ENCODE measurements at places on chromosomes 7 and 10.

- DNase-seq: no peak
Observed at GRCh38 chr7:15813448-15813847, 127.0 kb upstream of the MEOX2 start.

GRCh38 chr10:13201132-13201531 is 33.0 kb downstream of the UCMA start:
- DNase-seq: no peak

DNA sequence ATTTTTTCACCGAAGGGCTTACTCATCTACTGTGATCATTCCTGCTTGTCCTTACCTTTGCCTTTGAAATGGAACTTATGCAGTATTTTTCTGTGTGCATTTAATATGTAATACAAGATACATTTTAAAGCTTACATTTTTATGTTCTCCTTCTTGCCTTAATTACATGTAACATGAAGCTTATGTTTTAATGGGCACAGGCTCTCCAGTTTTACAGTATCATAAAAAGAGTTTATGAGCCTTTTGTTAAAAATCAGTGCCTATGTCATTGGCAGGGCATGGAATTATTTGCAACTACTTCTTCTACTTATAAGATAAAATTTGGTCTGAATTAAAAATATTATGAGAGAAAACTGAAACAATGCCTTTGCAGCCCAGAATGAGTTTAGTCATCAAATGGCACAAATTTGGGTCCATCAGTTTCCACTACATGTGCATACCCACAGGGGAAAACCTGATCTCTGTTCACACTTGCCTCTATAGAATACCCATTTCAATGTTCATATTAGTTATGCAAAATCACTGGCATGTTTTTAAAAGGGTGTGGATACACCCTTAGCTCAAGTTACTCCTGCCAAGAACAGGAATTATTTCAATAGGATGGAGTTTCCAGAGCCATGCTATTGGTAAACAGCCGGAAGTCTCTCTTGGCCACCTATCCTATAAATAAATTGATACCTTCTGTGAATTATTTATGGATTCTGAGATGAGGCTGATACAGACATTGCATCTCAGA is 27.9 kb upstream of the WNT16 start:
- DNase-seq: no peak

GRCh38 chr7:16791905-16792698 is 12.7 kb downstream of the AGR2 start:
- DNase-seq: no peak

DNA sequence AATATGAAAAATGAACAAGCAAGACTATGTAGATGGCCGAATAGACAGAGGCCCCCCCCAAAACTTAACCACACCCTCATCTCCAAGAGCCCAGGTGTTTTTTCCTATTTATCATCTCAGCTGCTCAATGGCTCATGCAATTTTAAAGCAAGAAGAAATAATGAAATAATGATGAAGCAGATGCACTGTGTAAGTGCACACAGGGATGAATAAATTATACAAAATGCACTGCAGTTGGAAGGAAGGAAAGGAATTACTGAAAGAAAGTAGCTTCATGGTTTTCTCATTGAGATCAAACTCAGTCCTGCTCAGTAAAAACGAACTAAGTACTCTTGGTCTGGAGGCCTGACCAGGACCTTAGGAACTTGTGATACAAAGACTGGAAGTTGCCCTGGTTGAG is 810.1 kb downstream of the NRG3 start:
- DNase-seq: no peak

GRCh38 chr10:92290837-92291615 is at the start of the genes CPEB3 and MARCHF5:
TSS of gene CPEB3 (minus strand) at chr10:92291078. CDS start at chr10:92240350, 50,728 bp downstream.
TSS of gene MARCHF5 (plus strand) at chr10:92291167. CDS start at chr10:92291495, 328 bp downstream.
- peak; percentile 97 for DNase-seq

DNA sequence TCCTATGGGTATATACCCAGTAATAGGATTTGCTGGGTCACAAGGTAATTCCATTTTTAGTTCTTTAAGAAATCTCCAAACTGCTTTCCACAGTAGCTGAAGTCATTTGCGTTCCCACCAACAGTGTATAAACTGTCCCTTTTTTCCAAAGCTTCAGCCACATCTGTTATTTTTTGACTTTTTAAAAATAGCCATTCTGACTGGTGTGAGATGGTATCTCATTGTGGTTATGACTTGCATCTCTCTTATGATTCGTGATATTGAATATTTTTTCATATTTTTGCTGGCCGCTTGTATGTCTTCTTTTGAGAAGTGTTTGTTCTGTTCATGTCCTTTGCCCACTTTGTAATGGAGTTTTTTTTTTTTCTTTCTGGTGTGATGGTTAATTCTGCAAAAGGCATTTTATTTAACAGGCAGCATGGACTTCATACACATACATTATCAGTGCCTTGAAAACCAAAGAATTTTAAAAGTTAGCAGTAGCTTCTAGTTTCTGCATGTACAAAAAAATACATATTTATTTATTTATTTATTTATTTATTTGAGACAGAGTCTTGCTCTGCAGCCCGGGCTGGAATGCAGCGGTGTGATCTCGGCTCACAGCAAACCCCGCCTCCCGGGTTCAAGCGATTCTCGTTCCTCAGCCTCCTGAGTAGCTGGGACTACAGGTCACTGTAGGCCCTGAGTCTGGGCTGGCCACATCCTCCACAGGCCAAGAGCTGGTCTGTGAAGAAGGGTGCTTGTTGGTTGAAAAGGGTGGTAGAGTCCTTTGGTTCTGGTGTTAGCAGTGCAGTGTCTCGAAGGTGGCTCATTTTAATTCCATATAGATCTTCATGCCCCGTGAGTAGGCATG is 32.3 kb downstream of the AGR3 start:
- DNase-seq: no peak

GRCh38 chr7:1160670-1161021 is 650 bp upstream of the ZFAND2A start:
- peak; percentile 23 for DNase-seq

DNA sequence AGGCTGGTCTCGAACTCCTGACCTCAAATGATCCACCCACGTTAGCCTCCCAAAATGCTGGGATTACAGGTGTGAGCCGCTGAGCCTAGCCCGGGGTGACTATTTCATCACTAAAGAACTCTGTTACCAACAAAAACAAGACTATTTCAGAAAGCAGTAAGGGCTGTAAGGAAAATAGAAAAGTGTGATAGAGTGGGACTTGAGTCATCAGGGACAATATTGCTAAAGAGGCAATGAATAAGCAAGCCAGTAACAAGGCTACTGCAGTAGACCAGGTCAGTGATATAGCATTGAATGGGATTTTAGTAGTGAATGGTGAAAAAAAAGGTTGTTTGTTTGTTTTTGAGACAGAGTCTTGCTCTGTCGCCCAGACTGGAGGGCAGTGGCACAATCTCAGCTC is 51.7 kb downstream of the SVOPL start:
- no peak for DNase-seq

GRCh38 chr10:3095373-3096139 is 28.2 kb downstream of the PFKP start:
- DNase-seq: peak; percentile 87

- DNase-seq: no peak
Observed at GRCh38 chr10:22895252-22895651, 32.6 kb upstream of the ARMC3 start.

DNA sequence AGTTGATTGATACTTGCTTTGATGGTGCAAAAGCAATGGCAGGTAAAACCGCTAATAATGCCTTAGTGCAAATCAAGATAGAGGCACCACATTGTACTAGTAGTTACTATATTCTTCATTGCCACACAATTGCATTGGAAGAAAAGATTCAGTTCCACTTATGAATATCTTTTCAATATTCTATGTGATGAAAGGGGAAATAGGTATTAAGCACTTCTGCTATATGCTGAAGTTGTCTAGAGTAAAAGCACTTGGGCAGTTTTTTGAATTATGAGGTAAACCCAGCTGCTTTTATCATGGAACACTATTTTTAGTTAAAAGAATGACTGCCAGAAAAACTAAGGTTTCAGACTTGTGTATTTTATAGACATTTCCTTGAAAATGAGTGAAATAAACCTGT is 15.5 kb downstream of the ENTPD7 start:
- DNase-seq: no peak

DNA sequence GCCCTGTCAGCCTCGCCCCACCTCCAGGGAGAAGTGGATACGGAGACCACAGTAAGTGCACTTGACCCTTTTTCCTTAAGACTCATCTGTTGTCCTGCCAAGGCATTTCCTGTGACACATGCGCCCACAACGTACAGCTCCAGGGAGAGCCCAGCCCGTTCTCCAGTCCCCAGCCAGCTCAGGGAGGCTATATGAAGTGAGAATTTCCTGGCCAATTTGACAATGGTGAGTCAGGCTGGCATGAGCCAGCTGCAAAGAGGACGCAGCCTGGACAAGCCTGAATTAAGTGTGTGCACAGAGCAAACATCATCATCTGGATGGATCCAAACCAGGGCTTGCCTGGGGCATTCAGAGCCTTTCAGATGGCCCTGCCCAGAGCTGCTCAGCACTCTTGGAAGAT is 244.8 kb downstream of the KCNMA1 start:
- DNase-seq: no peak

DNA sequence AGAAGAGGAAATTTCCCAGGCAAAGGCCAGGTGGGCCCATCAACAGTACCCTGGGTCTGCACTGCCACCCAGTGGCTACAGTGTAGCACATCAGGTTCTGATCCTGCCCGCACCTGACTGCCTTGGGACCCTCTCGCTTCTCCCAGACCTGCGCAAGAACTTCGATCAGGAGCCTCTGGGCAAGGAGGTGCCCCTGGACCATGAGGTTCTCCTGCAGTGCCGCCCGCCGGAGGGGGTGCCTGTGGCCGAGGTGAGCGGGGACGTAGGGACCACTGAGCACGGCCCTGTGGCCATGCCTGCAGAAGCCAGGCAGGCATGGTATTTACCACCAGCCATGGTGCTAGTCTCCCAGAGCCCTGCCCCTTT is 33.9 kb upstream of the SLC29A3 start:
- DNase-seq: peak; percentile 65

DNA sequence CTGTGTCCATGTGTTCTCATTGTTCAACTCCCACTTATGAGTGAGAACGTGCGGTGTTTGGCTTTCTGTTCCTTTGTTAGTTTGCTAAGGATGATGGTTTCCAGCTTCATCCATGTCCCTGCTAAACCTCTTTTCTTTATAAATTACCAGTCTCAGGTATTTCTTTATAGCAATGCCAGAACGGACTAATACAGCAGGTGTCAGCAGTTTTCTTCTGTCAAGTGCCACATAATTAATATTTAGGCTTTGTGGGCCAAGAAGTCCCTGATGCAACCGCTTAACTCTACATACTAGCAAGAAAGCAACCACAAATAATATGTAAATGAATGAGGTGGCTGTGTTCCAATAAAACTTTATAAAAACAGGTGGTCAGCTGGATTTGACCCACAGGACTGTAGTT is 26.3 kb upstream of the C1QL3 start:
- no peak for DNase-seq

GRCh38 chr10:2469802-2470201 is 597.5 kb upstream of the PFKP start:
- DNase-seq: peak; percentile 37

DNA sequence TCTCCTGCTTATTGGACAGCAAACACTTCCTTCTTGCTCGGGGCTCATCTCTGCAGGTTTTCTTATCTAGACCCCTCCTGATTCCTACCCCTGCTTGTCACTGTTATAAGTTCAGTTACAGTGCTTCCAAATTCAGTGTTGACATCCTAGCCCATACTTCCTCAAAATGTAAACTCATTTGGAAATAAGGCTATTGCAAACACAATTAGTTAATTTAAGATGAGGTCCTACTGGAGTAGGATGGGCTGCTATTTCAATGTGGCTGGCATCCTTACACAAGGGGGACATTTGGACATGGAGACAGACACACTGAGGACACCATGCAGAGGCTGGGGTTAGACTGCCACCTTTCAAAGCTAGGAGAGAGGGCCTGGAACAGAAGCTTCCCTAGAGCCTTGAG is 85.2 kb upstream of the NPVF start:
- DNase-seq: no peak

GRCh38 chr10:34904191-34904590 is 89.1 kb upstream of the PARD3 start:
- no peak for DNase-seq

DNA sequence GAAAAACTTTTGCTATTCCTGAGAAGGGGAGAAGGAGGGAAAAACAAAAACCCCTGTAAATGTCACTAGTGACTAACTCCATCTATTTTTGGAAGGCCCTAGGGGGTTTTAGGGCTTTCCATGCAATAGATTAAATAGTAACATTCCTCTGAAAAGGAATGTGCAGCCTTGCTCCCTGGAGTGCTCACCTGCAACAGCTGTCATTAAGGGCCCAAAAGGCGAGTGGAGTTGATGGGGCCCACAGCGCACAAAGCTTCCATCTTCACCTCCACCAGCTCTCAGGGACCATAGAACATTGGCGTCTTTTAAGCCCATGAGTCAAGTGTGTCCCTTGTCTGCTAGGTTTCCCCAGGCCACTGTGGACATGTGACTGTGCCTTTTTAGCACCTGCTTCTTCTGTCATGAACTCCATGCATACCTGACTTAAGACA is 58.0 kb upstream of the IL6 start:
- DNase-seq: no peak

DNA sequence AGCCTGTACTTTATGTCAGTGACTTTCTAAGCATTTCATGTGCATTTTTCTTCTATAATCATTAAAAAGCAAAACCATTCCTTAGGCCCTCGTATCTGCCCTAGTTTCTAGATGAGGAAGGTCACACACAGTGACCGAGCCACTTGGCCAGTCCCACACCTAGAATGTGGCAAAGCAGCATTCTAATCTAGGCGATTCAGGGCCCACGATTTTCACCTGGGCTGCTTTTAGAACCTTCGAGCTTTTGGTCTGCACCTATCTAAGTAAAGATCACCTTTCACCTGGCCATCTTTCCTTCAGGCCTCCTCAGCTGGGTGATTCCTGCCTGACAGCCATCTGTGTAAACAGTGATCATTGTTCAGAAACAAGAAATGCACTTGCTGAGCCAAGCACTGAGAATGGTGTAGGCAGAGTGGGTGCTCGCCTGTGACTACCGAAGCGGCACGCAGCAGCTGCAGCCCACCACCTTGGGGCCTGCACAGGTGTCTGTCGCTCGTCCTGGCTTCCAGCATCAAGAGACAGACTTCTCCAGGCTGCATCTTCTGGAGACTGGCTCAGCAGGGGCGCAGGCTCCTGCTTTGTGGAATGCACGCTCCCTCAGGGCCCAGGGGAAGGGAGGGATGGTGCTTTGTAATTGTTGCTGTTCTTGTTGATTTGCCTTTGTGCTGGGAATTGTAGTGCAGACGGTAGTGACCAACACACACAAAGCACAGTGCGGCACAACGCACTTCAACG is 149.0 kb upstream of the INSYN2A start:
- no peak for DNase-seq

DNA sequence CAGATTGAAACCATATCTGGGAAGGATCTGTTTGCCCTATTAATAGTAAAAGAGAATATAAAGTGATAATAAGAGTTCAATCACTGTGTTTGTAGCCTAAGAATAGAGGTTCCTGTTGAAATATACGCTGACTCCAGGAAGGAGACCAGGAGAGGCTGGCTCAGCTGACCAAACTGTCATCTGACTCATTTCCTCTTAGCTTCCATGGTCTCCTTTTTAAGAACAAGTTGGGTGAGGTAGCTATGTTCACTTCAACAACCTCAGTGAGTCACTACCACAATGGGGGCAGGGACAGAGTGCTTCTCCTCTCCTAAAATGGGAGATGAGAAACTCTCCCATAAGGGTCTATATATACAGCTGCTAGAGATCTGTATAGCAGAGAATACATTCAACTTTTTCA is 543.3 kb downstream of the CALN1 start:
- DNase-seq: no peak
